Dorsolateral prefrontal cortex (tissue), 122 donors: ENCODE measurements at places on chromosomes 3 and 15.

DNA sequence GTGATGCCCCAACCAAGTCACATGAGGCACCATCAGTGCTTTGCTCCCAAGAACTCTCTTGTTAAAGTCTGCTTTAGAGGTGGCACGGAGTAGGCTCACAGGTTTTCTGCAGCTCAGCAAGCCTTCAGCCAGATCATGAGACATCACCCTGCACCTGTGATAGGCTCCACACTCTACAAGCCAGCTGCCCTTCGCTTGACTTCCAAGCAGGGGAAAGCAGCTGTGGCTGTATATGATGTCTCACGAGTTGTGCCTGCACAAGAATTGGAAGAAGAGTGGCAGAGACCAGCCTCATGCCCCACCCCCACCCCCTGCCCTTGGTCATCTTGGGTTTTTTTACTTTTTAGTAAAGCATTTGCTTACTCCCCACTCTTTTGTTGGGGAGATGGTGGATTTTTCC lies 22.5 kb downstream of the MRPS11 start:
- no peak for DNase-seq

DNA sequence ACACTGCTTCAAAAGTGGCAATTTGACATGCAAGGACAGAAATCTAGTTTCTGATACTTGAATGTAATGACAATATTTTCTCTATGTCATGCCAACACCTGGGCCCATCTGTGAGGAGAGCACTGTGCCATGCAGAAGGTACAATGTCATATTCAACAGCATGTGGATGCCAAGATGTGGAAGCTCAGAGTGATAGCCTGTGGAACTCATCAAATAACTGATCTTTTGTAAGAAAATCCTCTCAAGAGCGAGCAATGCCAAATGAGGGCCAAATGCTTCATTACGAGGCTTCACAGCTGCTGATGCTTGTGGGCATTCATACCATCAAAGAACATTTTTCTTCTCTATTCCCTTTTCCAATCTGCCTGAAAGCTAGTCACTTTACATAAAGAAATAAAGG lies 95.1 kb downstream of the ROBO1 start:
- no peak for DNase-seq

DNA sequence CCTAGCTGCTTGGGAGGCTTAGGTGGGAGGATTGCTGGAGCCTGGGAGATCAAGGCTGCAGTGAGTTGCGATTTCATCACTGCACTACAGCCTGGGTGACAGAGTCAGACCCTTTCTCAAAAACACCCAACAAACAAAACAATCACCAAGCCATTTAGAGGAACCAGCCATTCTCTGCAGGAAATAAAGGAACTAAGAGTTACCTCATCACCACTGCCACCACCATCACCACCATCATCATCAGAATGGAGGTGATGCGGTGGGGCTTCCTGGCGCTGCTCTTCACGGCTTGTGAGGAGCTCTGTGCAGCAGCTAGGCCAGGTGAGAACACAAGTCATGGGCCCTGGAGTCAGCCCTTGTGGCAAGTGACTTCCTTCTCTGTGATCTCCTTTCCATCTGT lies 37.7 kb upstream of the KLHL25 start:
- DNase-seq = no peak

GRCh38 chr15:98651036-98651481 lies 2.7 kb downstream of the IGF1R start:
- DNase-seq = no peak

DNA sequence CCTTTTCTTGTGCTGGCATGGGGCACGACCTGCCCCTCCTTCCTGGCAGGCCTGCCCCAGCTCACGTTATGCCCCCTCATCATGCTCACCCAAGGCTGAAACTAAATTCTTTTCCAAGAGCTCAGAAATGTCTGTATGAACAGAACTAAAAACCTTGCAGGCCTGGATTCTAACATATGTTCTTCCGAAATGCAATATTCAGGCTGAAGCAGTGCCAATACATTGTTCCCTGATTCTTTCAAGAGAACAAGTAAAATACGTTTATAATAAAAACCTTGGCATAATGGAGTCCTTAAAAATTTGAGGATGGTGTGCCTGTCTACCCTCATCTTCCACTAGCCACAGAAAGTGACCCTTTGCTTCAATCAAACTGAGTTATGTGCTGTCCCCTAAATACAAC lies 48.5 kb upstream of the ICE2 start:
- DNase-seq = no peak

GRCh38 chr15:66786708-66787488 lies 84.9 kb downstream of the SMAD6 start:
- DNase-seq = no peak

GRCh38 chr15:37888356-37888755 lies 46.1 kb upstream of the TMCO5A start:
- DNase-seq = no peak

DNA sequence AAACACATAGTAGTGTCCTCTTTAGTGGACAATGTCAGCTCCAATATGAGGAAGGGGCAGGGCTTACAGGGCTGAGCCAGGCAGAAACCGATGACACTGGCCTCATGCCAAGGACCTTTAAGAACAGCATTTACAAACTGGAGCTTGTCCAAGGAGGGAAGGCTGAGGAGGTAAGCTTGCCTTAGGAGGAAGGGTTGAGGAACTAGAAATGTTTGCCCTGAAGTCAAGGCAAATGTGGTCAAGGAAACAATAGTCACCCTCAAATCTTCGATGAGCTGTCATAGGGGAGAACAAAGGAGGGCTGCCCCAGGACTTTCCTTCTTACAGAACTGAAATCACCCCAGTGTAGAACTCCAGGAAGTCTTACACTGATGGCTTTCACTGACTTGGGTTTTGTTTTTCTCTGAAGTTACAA lies 136.4 kb downstream of the LIPC start:
- no peak for DNase-seq

DNA sequence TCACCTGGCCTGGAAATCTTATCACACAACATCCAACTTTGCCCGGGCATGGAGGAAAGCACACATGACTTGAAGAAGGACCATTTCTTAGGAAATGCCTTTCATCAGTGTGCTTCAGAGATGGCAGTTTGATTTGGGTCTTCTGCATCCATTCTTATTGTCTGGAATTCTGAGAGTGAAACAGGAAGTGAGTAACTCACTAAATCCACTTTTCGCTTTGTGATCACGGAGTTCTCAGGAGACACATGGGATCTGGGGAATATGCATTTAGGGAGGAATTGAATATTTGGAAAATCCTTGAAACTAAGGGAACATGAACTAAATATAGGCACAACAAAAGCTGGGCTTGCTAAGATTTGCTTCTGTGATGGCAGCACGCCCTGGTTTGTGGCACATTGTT lies 212.5 kb upstream of the FEZF2 start:
- DNase-seq = no peak

GRCh38 chr3:161548301-161548700 lies 51.7 kb downstream of the OTOL1 start:
- DNase-seq = no peak

DNA sequence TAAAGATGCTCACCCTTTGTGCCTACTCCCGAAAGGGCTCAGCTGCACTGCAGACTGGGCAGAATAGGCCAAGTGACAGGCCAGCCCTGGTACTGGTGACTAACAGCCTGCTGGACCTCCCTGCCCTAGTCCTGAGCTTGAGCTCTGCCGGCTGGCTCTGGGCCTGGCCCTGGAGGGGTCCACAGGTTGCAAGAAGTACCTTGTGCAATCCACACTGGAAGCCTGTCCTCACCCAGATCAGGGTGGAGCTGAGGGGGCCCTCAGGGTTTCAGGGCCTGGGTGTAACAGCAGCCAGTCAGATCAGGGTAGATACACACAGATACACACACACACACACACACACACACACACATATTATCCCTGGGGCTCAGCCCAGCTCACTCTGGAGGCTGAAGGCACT lies 27.3 kb upstream of the PLA2G4D start:
- no peak for DNase-seq

- DNase-seq = peak; percentile 13
These were observed 151.7 kb upstream of the KCNMB2 start for GRCh38 chr3:178384321-178385230.

DNA sequence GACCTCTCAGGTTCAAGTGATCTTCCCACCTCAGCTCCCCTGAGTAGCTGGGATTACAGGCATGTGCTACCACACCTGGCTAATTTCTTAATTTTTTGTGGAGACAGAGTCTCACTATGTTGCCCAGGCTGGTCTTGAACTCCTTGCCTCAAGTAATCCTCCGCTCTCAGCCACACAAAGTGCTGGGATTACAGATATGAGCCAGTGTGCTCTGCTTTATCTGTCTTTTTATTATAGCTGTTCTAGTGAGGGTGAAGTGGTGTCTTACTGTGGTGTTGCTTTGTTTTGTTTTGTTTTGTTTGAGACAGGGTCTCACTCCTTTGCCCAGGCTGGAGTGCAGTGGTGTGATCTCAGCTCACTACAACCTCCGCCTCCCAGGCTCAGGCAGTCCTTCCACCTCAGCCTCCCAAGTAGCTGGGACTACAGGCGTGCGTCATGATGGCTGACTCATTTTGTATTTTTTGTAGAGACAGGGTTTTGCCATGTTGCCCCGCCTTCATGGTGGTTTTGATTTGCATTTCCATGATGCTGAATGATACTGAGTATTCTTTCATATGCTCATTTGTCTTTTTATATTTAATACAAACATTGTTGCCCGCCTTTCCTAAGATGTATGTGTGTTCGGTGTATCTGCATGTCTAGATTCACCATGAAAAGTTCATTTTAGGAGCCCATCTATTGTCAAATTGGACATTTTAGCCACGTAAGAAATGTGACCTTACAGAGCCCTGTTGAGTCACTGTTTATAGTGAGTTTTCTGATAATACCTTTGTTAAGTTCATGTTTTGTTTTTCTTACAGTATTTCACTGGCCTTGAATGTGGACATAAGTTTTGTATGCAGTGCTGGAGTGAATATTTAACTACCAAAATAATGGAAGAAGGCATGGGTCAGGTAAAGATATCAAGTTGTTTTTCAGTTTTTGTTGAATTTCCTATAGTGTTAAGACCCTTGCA lies 80.6 kb downstream of the ARIH1 start:
- DNase-seq = no peak

DNA sequence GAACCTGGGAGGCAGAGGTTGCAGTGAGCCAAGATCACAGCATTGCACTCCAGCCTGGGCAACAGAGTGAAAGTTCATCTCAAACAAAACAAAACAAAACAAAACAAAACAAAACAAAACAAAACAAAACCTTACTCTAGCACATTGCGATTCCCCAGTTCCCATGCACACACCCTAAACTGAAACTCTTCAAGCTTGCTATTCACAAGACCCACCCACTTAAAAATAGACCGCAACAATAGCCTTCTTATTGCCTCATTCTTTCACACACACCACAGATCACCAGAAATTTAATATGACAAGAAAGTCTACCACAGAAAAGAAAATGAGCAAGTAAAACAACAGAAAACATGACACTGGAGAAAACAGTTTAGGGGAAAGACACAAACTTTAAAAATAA lies 598.4 kb downstream of the FHIT start:
- no peak for DNase-seq

DNA sequence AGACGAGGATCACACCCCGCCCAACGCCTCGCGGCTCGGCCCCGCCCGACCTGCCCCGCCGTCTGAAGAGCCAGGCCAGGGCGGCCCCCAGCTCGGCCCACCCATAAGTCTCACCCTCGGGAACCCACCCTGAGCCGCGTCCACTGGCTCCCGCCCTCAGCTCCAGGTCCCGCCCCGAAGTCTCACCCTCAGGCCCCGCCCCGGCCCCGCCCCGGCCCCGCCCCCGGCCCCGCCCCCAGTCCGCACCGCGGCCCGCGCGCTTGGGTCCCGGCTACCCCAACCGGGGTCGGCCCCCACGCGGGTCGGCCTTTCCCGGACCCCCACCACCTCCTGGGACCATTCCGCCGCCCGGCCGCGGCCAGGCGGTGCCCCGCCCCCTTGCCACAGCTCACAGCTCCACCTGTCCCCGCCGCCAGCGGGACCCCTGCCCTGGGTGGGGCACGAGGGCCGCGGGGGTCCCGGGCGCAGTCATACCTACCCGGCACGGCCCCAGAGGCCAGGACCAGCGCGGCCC lies 489 bp downstream of the CSPG5 start:
- no peak for DNase-seq

GRCh38 chr3:150464684-150465083 lies 56.6 kb downstream of the TSC22D2 start:
- no peak for DNase-seq

DNA sequence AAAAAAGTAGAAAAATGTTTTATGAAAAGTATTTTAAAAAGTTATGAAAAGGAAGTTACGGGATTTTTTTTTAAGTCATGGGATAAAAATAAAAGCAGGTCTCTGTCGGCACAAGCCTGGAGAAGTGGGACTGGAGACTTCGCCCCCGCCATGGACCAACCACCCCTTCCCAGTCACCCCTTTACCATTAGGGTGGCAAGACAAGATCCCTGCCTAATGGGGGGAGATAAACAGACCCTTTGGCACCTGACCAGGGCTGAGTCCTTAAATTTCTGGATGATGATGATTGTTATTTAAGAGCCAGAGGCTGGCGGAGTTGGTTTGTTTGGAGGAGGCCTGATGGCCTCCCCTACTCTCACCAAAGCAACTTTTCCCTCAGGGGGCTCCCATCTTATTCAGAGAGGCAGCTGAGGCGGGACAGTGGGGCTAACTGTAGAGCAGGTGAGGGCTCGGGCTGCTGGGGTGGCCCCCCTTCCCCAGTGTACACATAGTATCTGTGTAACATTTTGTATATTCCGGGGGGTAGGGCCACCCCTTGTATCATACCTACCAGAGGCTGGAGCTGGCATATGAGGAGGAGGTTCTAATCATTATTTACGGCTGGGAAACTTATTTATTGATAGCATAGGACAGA lies 74.0 kb downstream of the ADAMTS7 start:
- no peak for DNase-seq

DNA sequence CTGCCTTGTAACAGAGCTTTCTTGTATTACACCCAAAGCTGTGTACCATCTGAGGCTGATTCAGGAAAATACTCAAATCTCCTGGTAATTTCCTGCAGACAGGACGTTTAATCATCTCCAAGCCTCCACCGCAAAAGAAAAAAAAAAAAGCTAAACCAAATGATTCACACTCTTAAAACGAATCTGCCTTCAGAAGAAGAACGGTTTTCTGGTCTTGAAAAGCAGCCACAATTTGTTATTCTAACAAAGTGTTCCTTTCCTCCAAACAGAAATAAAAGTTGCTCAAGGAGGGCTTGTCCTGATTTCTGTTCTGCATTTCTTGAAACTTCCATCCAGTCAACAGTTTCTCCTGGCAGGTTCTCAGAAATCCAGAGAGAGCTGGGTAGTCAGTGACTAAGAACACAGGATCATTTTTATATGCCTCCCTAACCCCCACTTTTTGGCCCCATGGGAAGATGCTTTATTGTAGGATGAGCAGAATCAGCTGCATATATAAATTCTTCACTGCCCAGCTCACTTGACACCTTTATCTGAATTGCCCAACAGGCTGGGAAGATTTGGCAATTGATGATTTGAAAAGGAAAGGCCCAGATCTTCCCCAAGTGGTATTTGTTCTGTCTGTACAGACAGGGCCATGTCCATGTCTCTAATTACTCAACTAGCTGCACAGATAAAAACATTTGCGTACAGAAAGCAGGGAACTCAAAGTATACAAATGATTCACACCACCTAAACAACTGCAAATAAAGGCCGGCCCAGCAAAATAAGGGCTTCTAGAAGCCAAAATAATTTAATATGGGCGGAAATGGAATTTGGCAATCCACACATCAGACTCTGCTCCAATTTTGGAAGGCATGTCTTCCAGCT lies 41.0 kb upstream of the PRICKLE2 start:
- DNase-seq = no peak
